ENCODE measurements at places on chromosomes 5 and 9. TPM values are rescaled to one million over a fixed set of nuclear protein-coding genes. Genes with fewer than 3 reads are reported as not detected.

- no peaks in the 10 kb centered on the region for H3K36me3 ChIP-seq
- H3K4me3 ChIP-seq: no peak overlapping the region
- no peak for DNase-seq
- no peaks in the 10 kb centered on the region for H3K27me3 ChIP-seq
- H3K27ac ChIP-seq: no peak overlapping the region
Measured at GRCh38 chr5:181031716-181032115, 8.3 kb upstream of the BTNL9 start.

DNA sequence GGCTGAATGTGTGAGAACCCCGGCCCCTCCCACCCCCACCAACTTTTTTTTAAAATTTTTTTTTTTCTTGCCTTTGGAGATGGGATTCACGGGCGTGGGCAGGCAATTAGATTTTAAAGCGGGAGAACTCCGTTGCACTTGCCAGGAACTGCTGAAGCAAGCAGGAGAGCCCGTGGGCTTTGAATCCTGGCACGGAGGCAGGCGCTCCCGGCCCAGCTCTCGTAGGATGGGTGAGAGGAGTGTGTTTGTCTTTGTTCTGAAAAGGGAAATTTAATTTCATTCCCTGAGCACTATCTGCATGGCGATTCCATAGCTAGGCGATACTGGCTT is 54.3 kb upstream of the BOD1 start:
- no peak overlapping the region for H3K4me3 ChIP-seq
- no peak overlapping the region for H3K27ac ChIP-seq
- peaks cover 6% of the 10 kb centered on the region for H3K4me1 ChIP-seq

DNA sequence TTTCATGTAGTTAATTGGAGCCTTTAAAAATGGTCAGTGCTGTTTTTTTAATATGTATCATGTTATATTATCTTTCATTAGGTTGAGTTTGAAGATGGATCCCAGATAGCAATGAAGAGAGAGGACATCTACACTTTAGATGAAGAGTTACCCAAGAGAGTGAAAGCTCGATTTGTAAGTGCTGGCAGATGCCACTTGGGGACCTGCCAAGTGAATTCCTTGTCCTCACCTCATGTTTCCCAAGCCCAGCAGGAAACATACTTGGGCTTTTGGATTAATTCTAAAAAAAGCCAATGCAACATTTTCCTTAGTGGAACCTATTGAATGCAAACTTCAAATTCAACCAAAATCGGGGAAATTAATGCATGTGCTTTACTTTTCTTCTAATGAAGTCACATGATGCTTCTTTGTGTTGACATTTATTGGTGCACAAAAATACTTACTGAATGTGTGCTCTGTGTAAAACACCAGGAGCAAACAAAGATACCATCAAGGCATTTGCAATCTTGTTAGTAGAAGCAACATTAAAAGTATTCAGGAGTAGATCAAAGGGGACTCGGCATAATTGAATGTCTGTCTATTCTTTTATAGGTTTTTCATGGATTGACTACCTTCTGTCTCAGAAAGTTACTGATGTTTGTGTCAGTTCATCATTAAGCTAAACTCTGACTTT is 412.1 kb downstream of the KDM4C start:
- no peak for DNase-seq
- no peak overlapping the region for H3K27ac ChIP-seq
- H3K36me3 ChIP-seq: peaks cover 24% of the 10 kb centered on the region
- no peak overlapping the region for H3K4me3 ChIP-seq

GRCh38 chr5:42277293-42277692 is 145.9 kb upstream of the GHR start:
- H3K36me3 ChIP-seq: no peaks in the 10 kb centered on the region
- H3K4me3 ChIP-seq: no peak overlapping the region
- DNase-seq: no peak
- no peaks in the 10 kb centered on the region for H3K27me3 ChIP-seq

The MYMK gene
- total RNA-seq: not detected

The SLCO4C1 gene
- 1.8 TPM for total RNA-seq

Data from endodermal cell (in vitro differentiated cells).